ENCODE measurements at places on chromosomes 5 and 9.

GRCh38 chr9:223152-223551 is 8.5 kb downstream of the DOCK8 start:
- peak; percentile 34 for DNase-seq

- DNase-seq: no peak
These were observed 273.6 kb downstream of the FSTL4 start for GRCh38 chr5:133338504-133339355.

GRCh38 chr5:155954701-155955445 is 372.1 kb upstream of the SGCD start:
- DNase-seq: no peak

- no peak for DNase-seq
These were observed 6.2 kb upstream of the FCHSD1 start for GRCh38 chr5:141657404-141657803.

DNA sequence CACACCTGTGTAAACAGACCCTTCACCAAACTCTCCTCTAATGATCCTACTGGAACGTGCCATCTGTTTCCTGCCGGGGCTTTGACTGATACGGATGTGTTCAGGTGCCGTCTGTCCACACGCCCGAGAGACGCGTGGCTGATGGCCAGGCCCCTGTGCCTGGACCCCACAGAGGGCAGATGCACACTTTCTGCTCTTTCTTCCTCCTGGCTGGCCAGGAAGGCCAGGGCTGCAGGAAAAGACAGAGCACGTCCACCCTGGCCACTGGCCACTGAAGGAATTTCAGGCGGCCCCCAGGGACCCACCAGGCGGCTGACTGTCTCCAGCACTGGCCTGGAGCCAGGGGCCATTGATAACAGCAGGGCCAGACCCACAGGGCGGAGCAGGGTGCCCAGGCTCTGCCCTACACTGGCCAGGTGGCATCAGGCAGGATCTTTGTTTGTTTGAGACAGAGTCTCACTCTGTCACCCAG is 3.6 kb upstream of the ENG start:
- no peak for DNase-seq

- no peak for DNase-seq
These were observed 17.4 kb upstream of the RIC1 start for GRCh38 chr9:5611321-5612184.

GRCh38 chr5:112794410-112794809 is 56.7 kb downstream of the APC start:
- no peak for DNase-seq

GRCh38 chr9:137590123-137590468 is 216 bp downstream of the ZMYND19 start:
- no peak for DNase-seq

GRCh38 chr5:54347221-54347865 is 37.0 kb upstream of the ARL15 start:
- DNase-seq: no peak

- peak; percentile 54 for DNase-seq
These were observed 85.9 kb upstream of the HTR4 start for GRCh38 chr5:148740079-148740858.

DNA sequence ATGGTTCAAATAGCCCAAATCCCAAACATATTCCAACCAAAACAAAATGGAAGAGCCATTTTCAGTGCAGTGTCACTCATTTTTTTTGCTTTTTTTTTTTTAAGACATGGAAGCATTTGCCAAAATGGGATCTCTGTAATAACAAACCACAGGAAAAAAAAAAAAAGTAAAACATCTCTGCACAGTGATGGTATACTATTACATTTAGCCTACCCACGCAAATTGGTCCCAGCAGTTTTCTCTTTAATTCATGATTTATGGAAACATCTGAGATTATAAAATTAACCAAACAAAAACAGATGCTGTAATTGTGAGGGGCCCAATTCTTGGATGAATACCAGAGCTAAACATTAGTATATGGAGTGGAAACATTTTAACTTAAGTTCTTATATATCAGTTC is 566.6 kb downstream of the ZNF608 start:
- no peak for DNase-seq

DNA sequence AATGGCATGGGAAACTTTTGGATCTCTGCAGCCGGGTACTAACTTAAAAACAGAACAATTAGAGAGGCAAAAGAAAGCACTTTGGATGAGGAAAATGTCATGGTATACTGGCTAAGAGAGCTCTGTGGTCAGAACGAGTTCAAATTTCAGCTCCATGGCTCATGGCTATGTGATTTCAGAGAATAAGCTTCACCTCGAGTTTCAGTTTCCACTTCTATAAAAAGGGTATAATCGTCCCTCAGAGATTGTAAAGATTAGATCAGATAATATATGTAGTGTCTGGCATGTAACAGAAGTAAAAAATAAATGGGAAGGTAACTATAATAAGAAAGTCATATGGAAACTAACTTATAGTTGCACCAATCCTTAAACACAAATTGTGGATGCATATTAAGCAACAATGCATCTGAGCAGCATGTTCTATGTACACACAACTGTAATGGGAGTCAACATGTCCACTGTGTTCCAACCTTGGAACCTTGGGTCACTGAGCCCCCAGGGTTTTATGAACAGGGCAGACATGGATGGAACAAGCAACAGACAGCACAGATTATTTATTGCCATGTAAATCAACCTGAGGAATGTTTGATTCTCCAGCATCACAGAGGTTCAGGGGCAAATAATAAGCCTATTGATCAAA is 145.4 kb downstream of the MAPKAP1 start:
- peak; percentile 70 for DNase-seq

- no peak for DNase-seq
These were observed 42.8 kb downstream of the TEK start for GRCh38 chr9:27151693-27152404.

DNA sequence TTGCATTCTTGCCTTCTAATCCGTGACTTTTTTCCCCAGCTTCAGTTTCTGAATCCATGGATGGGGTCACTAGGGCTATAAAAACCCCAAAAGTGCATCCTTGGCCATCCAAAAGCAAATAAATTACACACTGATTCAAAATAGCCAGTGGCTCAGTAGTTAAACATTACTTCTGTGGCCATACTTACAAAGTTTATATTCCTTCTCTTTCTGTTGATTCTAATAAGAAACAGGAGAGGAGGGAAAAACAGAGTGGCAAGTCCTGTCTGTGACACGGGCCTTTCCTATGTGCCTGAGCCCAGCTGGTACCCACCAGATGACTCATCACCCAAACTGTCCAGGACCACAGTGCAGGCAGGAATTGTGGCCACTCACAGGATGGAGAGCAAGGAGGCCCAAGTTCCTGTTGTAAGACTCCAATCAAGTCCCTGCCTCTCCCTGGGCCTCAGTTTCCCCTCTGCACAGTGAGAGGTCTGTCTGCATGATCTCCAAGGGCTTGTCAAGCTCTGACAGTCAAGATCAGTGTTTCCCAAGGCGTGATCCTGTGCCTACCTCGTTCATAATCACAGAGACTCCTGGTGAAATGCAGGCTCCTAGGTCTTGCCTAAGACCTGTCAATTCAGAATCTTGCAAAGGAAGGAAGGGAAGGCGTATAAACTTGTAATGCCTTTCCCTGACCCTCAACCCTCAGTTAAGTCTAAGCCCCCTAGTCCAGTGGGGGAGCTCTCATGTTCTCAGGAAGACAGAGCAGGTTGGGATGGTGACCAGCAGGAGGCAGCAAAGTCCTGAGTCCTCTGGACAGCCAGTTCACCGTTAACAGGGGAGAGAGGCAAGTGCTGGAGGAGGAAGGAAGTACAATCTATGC is 29.5 kb downstream of the TNIP1 start:
- peak; percentile 74 for DNase-seq

GRCh38 chr9:105836936-105837660 is 142.8 kb downstream of the TMEM38B start:
- no peak for DNase-seq

DNA sequence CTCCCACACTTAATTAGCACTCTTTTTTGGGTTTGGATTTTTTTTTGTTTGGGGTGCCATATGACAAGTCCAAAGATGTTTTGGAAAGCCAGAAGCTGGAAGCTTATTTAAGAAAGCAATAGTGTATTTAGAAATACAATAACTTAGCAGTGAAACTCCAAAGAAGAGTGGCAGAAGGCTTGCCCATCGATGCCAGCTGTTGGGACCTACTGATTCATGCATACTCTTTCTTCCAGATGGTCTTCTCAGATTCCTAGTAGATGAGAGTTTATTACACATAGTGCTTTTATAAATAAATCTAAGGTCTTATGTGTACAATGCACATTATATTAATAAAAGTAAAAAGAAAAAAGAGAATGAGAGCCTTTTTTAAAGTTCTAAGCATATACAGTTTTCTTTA is 374.6 kb downstream of the OSTF1 start:
- no peak for DNase-seq

DNA sequence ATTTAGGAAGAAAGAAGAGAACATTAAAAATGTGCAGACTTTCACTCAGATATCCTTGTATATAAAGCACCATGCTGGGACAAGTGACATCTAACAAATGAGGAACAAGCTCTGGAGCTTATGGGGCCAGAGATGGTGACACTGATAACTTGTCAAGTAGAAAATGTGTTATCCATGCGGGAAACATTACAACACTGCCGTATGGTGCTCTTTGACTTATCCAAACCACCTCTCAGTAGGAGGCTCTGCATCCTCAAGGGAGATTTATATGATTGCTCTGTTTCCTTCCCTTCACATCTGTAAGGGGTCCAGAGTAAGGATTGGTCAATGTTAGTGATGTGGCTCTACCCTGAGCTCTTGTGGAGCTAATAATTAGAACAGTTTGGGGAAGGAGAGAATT is 23.5 kb downstream of the KCTD16 start:
- no peak for DNase-seq

- no peak for DNase-seq
These were observed 9.4 kb upstream of the TENT2 start for GRCh38 chr5:79602889-79603288.

DNA sequence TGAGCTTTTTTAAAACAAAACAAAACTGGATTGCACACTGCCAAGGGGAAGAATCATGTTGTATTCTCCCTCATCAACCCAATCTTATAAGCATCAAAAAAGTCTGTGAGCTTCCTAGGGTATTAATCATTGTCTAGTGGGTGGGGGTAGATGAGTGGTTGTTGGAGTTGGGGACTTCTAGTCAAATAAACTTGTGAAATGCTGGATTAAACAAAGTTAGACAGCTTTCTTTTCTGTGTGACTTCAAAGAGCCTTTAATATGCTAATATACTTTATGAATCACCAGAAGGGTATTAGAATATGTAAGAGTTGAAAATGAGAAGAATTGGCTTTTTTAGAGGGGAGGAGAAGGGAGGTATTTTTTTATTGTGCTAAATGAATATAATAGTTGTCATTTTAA is 87.7 kb downstream of the GALNT10 start:
- DNase-seq: no peak

DNA sequence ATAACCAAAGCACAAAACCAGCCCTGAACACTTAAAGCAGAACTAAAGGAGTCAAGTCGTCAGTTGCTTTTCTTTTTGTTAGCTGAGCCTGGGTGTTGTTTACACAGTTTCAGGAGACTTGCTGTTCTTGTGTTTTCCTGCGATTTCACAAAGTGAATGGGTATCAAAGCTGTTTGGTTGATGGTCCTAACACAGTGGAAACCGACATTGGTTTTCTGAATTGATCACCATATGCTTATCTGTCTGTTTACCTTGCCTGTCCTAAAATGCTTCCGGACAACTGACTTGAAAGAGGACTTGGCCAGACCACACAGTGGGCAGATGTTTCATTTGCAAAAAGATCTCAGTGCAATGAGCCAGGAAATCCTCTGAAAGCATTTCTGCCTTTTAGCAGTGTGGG is 676.4 kb downstream of the PRELID2 start:
- DNase-seq: no peak

- DNase-seq: no peak
These were observed 54.1 kb upstream of the FSD1L start for GRCh38 chr9:105393576-105394344.

DNA sequence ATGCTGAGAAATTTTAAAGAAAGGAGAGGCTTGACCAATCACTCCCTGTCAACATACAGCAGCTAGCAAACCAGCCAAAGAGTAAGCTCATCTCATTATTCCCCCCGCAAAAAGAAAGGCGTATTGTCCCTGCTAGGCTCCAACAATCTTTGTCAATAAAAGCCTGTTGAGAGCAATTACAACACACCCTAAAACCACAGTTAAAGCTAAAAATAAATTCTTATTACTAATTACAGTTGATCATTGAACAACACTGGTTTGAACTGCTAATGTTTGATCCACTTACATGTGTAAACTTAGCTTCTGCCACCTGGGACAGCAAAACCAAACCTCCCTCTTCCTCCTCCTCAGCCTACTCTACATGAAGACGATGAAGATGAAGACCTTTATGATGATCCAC is 151.2 kb downstream of the TSSK1B start:
- DNase-seq: no peak

Measured in inflammatory macrophage treated with lipopolysaccharide for 4 hours (primary cell).